ENCODE measurements at places on chromosomes 12 and 14.

DNA sequence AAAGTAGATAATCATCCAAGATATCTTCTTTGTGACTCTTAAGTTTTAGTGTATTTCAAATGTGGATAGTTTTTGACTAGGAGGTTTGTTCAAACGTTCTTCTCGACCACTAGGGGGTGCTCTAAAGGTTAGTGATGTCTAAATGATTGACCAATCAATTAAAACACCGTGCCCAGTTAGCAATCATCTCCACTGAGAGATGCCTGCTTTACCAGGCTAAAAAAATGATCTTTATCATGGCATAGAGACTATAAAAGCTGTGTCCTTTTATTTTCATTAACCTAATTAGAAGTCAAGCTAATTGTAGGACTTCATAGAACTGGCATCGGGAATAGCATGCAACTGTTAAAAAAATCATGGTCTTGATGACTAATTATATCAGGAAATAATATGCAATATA, 153.9 kb downstream of the PRKCH start:
- no peak for DNase-seq

DNA sequence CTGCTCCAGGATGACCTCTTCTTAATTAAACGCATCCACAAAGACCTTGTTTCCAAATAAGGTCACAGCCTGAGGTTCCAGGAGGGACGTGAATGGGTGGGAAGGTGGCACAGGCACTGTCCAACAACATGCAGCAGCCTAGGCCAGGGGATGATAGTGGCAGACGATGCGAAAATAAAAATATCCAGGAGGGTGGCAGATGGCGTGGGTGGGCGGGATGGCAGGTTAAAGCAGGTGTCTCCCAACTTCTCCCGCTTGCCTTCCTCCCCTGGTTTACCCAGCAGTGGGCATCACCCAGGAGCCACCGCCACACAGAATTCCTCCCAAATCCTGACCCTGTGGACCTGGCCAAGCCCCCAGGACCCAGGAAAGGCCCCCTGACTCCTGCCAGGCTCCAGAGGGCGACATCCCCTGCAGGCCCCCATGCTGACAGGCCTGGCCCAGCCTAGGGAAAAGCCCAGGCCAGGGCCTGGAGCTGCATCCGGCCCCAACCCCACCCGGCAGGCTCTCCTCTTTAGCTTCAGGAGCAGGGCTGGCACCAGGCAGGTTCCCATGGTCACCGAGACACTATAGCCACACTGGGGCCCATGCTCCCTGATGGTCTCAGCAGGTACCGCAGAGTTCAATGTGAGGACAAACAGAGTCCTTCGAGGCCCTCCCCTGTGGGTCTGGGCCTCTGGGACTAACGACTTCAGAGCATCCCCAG, 9.7 kb downstream of the NCOR2 start:
- no peak for DNase-seq

DNA sequence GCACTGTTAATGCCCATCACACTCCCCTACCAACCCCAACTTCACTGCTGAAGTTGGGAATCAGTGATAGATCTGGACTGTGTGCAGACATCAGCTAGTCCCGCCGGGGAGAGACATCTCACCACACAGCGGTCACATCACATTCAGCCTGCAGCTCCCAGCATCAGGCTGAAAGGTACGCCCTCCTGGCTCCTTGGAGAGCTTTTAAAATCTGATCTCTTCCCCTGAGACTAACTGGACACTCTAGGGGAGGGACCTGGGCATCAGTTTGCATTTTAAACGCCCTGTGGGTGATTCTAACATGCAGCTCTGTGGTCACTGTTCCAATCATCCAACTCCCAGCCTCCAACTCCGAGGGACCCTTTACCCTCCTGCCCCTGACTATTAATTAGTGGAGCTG, 58.4 kb downstream of the CCDC85C start:
- no peak for DNase-seq

DNA sequence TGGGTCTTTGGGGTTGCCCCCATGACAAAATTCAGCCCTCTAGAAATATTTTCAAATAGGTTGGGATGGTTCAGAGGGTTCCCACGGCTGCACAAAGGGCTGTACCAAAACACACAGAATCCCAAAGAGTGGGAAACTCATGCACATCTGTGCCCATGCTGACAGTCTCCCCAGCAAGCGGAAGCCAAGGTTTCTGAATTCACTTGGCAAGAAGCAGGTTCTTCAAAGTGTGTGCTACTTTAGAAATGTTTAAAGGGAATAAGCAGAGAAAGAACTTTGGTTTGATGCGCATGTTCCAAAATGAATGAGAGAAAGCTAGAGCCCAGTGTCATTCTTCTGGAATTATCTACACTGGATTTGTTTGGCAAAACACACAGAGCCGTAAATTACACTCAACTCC, 46.7 kb downstream of the FOXN3 start:
- no peak for DNase-seq

DNA sequence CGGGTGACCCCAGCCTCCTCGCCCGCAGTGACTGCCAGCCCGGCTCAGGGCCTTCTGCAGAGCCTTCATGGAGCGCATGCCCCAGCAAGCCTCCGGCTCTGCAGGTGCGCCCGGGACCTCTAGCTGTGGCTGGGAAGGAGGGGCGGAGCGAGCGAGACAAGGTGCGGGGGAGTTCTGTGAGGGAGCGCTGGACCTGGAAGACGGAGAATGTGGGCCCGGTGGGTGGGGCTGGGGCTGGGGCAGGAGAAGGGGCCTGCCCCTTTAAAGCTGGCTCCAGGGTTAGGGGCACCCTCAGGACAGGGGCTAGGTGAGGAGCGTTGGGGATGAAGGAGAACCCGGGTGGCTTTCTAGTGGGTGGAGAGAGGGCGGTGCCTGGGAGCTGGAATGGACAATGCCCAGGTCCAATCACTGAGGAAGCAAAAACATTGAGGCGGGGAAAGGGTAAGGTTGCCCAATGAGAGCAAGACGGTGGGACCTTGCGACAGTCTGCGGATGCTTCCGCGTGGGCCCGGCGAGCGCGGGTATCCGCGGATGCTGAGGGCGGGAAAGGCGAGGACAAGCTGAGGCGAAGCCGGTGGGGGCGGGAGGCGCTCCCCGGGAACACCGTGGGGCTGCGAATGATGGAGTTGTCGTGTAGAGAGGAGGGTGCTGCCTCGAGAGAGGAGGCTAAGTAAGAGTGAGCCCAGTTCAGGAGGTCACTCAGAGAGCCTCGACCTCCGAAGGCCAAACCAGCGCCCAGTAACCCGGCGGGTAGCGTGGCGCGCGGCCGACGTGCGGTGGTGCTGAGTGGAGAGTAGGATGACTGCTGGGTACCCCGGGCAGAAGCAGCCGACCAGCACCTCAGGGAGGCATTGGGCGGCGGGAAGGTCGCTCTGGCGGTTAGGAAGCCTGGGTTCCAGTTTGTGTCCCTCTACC, at the start of gene GLS2:
TSS of gene GLS2 (minus strand) at position 121 of the 915 bp plus-strand sequence. CDS start at position 78, 43 bp downstream.
- peak; percentile 63 for DNase-seq

- DNase-seq, result no peak
Measured at GRCh38 chr12:6478416-6478815, 7.9 kb upstream of the VAMP1 start.

- no peak for DNase-seq
Measured at GRCh38 chr14:33480887-33481184, 470.0 kb downstream of the EGLN3 start.

GRCh38 chr12:95408201-95408600, 65.8 kb upstream of the METAP2 start:
- no peak for DNase-seq

DNA sequence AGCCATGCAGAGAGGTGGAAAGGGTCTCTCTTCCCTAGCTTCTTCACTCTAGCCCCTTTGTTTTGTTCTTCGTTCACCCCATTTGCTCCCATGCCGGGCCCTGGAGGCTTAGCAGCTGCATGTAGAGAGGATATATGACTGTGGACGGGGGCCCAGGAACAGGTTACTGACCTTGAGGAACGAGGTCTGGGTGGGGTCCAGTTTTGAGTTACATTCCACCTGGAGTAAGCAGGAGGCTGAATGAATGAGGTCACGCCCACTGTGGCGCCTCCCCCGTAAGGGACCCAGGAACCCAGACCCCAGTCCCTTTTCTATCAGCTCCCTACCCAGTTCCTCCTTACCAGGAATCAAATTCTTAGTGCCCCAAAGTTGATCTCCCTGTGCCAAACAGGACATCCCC, 6.6 kb downstream of the NDRG2 start:
- DNase-seq, result no peak

- no peak for DNase-seq
Measured at GRCh38 chr14:71063351-71063750, 156.1 kb downstream of the PCNX1 start.

DNA sequence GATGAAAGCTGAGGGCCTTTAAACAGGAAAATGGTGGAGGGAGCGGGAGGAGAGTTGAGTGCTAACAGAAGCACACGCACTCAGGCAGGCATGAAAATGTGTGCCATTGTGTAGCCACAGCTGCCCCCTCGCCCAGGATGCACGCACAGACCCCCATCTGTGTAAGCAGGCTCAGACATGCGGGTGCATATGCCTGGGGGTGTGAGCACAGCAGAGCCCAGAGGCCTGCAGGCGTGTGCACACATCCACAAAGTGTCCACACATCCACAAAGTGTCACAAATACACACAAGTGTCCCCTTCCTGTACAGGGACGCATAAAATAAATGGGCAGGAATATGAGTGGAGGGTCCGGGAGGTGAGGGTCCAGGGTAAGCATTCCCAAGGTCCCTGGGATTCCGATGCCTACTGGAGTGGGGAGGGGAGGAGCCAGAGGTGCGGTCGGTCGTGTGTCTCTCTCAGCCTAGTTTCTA, 805 bp upstream of the KRT7 start:
- no peak for DNase-seq

GRCh38 chr14:91509083-91509877, 830 bp downstream of the PPP4R3A start:
- peak; percentile 11 for DNase-seq

DNA sequence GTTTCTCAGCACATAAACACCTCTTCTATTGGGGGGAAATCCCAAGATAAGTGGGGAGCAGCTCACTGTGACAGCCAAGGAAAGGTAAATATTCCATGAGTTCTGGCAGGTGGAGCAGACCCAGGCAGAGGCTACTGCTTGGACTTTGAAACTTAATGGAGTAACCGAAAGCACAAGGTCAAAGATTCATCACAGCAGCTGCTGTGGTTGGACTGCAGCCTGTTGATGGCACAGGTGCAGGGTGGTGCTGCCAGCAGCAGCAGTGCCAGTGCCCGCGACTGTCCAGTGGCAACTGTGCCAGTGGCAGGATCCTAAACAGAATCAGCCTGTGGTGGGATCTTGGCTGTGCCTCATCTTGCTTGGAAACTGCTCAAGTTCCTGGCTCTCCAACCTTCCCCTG, 81.4 kb upstream of the ARID2 start:
- no peak for DNase-seq

DNA sequence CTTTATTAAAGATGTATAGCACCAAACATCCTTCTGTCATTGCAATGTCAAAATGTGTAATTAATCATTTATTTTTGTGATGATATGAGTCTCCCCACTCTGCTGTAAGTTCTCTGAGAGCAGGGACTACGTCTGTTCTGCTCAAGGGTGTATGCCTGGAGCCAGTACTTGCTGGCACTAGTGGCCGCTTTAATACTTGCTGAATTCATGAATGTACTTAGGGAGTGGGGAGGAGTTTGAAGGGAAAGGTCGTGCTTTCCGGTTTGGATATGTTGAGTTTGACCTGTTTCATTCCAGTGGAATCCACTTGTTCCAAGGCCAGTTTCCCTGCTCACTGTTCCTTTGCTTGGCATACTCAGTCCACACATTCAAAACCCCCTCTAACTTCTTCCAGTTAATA, 1.9 kb upstream of the DCAF5 start:
- no peak for DNase-seq

DNA sequence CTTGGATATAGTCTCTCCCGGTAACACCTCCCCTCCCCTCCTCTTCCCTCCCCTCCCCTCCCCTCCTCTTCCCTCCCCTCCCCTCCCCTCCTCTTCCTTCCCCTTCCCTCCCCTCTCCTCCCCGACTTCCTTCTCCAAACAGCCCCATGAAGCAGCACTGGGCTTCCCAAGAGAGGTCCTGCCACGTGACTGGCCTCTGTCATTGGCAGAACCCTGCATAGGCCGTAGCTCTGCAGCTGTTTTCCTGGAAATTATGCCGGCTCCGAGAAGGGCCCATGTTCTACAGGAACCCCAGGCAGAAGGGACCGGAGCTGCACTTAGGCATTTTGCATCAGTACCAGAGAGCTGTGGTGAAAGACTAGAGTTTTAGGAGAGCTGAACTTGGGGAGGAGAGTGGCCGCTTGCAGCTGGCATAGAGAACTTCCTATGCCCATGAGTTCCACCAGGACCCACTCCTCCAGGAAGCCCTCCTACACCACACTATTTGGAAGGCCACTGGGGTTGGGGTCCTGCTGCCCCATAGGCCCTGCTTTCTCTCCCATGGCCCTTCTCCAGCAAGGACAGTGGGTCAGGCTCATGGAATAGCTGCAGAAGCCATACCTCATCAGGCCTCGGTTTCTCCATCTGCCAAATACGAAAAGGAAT, 5.1 kb upstream of the TNFAIP2 start:
- DNase-seq, result no peak

DNA sequence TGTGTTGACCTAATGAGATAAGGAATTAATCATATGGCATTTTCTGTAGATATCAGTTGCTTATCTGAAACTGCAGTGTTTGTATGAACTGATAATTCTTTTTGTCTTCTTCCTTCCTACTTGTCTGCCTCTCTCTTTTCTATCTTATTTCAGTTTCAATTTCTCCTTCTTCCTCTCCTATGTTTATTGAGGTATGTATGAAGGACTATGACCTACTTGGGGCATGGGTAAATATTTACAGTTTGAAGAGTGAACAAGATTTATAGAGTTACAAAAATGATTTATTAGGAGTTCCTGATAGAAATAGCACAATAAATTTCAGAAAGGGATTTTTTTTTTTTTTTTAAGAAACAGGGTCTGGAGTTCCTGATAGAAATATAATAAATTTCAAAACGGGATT, 88.7 kb upstream of the MUCL1 start:
- no peak for DNase-seq

DNA sequence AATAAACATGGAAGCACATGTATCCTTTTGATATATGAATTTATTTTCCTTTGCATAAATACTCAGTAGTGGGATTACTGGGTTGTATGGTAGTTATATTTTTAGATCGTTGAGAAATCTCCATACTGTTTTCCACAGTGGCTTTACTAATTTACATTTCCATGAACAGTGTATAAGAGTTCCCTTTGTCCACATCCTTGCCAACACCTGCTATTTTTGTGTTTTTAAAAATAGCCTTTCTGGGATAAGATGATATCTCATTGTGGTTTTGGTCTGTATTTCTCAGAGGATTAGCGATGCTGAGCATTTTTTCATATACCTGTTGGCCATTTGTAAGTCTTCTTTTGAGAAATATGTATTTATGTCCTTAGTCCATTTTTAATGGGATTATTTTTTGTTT, 329.2 kb upstream of the KITLG start:
- no peak for DNase-seq
